ENCODE measurements at places on chromosomes 11 and 22. TPM values are rescaled to one million over a fixed set of nuclear protein-coding genes. Genes with fewer than 3 reads are reported as not detected.

GRCh38 chr11:45537614-45538013 is 127.8 kb downstream of the CHST1 start:
- H3K27me3 ChIP-seq = no peaks in the 10 kb centered on the region
- H3K4me3 ChIP-seq = no peak overlapping the region
- H3K36me3 ChIP-seq = no peaks in the 10 kb centered on the region
- no peaks in the 10 kb centered on the region for H3K4me1 ChIP-seq

DNA sequence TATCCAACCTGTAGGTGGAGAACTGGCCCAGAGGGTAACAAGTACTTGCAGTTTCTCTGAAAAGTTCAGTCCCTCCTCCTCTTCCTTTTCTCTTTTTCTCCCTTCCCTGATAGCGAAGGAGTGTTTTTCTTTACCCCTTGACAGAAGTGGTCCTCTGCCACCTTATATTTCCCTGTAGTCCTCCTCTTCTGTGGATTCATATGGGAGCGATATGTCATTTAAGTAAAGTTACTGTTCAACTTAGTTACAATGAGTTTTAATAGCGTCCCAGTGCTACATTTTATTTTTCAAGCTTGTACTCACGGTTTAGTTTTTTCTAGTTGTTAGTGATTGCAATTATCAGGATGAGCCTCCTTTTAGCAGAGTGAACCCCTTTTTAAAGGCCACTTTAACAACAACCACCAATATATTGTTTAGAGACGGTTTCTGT is 1.4 kb downstream of the PCF11 start:
- H3K4me1 ChIP-seq = peaks cover 23% of the 10 kb centered on the region
- DNase-seq = no peak
- H3K4me3 ChIP-seq = peak overlapping the region; percentile 66
- H3K36me3 ChIP-seq = no peaks in the 10 kb centered on the region
- peak overlapping the region; percentile 100 for H3K27ac ChIP-seq

DNA sequence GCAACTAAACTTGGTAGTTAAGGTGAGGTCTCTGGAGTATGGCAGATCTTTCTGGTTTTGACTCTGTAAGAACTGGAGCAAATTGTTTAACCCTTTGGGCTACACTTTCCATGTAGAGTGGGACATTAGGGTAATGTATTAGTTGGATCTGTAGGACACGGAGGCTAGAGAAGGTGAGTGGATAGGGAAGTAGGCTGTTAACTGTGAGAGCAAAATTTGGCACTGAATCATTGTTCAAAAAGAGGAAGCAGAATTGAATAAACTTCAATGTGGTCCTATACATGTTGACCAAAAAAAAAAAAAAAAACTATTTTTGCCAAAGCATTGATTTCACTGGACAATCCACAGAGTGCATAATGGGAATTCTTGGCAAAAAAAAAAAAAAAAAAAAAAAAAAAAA is 370.2 kb upstream of the CHORDC1 start:
- H3K4me1 ChIP-seq = no peaks in the 10 kb centered on the region
- no peaks in the 10 kb centered on the region for H3K36me3 ChIP-seq
- no peak overlapping the region for H3K27ac ChIP-seq
- no peak overlapping the region for H3K4me3 ChIP-seq

DNA sequence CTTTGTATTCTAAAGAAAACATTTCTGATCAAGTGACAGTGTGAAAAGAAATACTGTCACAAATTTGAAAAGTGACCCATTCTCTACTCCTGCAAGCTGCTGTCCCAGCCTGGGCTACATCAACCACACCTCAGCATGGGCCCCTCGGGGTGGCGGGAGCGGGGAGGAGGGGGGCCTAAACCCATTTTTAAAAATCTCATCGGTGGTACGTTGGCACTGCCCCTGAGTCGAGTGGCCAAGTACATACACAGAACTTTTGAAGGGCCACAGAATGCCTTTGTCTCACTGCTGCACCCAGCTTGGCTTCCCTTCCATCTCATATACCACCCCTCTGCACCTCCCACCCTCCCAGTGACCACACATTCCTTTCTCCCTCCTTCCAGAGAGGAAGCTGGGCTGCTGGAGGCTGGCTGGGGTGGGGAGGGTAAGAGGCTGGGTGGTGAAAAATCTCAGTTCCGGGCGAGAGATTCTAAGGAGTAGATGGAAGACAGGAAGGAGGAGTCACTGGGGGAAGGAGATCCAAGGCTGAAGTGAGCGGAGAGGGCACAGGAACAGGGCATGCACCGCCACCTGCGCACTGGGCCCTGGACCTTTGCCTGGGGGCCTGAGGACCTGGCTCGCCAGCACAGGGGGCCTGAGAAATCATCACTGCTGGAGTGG is 21.1 kb downstream of the FXYD6 start:
- no peak overlapping the region for H3K4me3 ChIP-seq
- no peaks in the 10 kb centered on the region for H3K36me3 ChIP-seq
- DNase-seq = no peak
- no peaks in the 10 kb centered on the region for H3K4me1 ChIP-seq
- no peaks in the 10 kb centered on the region for H3K27me3 ChIP-seq

DNA sequence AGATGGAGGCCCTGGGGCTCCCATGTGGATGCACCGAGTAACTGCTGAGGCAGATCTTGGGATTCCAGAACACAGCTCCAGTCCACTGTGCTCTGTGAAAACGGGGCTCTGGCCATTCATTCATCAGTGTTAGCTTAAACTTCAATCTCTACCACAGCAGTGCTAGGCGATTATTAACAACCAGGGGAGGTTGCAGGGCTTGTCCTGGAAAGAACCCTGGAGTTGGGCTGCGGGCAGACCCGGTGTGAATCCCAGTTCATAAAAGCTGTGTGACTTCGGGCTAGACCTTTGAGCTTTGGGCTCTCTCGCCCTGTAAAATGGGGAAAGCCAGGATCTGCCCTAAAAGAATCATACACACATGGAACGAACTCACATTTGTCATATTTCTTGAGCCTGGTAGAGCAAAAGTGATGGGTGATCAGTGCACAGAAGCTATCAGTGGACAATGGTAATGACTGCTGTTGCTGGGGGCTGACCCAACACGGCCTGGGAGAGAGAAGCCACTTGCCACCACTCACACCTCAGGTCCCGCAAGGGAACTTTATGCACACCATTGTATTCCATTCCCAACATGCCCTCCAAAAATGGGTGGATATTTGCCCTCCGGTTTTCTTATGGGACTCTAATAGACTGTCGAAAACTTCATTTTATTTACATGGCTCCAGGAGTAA is 15.6 kb upstream of the CRYBB3 start:
- no peak overlapping the region for H3K27ac ChIP-seq
- peaks cover 6% of the 10 kb centered on the region for H3K36me3 ChIP-seq
- DNase-seq = no peak

- H3K36me3 ChIP-seq = no peaks in the 10 kb centered on the region
- H3K4me1 ChIP-seq = no peaks in the 10 kb centered on the region
- H3K27ac ChIP-seq = no peak overlapping the region
- H3K4me3 ChIP-seq = no peak overlapping the region
Measured at GRCh38 chr11:110782616-110783015, 70.4 kb upstream of the ARHGAP20 start.

GRCh38 chr11:35138606-35138942 is 397 bp upstream of the CD44 start:
- peak overlapping the region; percentile 92 for H3K4me3 ChIP-seq
- DNase-seq = no peak
- no peaks in the 10 kb centered on the region for H3K27me3 ChIP-seq
- H3K4me1 ChIP-seq = peaks cover 11% of the 10 kb centered on the region
- H3K36me3 ChIP-seq = no peaks in the 10 kb centered on the region

DNA sequence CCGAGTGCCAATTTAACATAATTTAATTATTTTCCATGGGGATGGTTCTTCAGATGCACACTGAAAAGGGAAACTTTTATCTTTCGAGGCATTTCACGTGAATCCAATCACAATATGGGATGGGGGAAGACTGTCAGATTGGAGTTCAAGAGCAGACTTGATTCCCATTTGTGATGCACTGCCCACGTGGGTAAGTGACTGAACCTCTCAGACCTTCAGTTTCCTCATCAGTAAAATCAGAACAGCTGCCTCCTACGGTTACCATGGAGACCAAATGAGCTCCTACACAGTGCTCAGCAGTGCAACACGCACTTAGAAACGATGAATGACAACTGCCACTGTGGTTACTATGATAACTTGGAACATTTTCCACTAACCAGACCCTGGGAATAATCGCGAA is 21.7 kb downstream of the KIAA0930 start:
- no peak overlapping the region for H3K27ac ChIP-seq
- H3K36me3 ChIP-seq = no peaks in the 10 kb centered on the region
- H3K4me3 ChIP-seq = no peak overlapping the region
- H3K4me1 ChIP-seq = no peaks in the 10 kb centered on the region
- no peaks in the 10 kb centered on the region for H3K27me3 ChIP-seq
- no peak for DNase-seq

- H3K27ac ChIP-seq = peak overlapping the region; percentile 83
- peak overlapping the region; percentile 8 for H3K4me3 ChIP-seq
Measured at GRCh38 chr11:57778318-57779037, 16.9 kb downstream of the CTNND1 start.

GRCh38 chr22:33569018-33569417 is 351.3 kb downstream of the LARGE1 start:
- no peaks in the 10 kb centered on the region for H3K27me3 ChIP-seq
- H3K27ac ChIP-seq = no peak overlapping the region
- no peak for DNase-seq
- H3K4me1 ChIP-seq = peaks cover 5% of the 10 kb centered on the region
- no peaks in the 10 kb centered on the region for H3K36me3 ChIP-seq

- no peaks in the 10 kb centered on the region for H3K4me1 ChIP-seq
- DNase-seq = peak; percentile 26
- H3K27me3 ChIP-seq = no peaks in the 10 kb centered on the region
- H3K36me3 ChIP-seq = no peaks in the 10 kb centered on the region
- no peak overlapping the region for H3K27ac ChIP-seq
Measured at GRCh38 chr22:43789452-43789851, 22.7 kb downstream of the EFCAB6 start.

GRCh38 chr11:3220521-3221407 is 2.2 kb upstream of the MRGPRG start:
- H3K27ac ChIP-seq = no peak overlapping the region
- H3K4me3 ChIP-seq = no peak overlapping the region
- peaks cover 5% of the 10 kb centered on the region for H3K27me3 ChIP-seq
- no peaks in the 10 kb centered on the region for H3K4me1 ChIP-seq

DNA sequence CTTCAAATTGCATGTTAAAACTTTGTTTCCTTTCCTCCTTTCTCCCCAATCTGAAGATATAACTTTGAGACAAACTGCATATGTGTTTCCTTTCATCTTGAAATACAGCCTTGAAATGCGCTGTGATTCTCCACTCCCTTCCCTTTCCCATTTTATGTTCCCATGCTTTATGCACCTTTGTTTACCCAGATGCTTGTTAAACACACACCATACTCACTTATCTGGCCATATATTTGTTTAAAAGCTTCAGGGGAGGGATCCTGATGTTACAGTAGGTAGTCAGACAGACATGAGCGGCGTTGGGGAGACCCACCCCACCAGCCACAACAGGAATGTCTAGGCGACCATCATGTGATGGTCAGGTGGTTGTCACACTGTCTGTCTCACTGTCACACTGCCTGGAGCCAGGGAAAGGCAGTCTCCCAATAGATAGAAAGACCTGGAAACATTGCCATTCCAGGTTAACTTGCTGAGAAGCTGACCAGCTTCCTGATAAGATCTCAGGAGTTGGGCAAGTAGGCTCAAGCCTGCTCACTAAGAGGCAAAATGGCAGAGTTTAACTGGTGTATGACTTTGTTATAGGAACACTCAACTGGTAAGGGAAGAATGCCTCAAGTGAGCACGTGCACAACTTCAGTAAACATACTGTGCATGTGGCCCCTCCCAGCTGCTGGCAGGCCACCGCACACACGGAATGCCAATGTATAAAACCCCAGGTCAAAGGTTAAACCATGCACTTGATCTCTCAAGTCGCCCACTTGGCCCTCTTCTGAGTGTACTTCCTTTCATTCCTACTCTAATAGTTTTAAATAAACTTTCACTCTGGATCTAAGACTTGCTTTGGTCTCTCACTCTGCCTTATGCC is 23.5 kb upstream of the MSANTD2 start:
- H3K4me1 ChIP-seq = no peaks in the 10 kb centered on the region
- no peaks in the 10 kb centered on the region for H3K36me3 ChIP-seq
- H3K27me3 ChIP-seq = no peaks in the 10 kb centered on the region
- H3K4me3 ChIP-seq = no peak overlapping the region
- H3K27ac ChIP-seq = no peak overlapping the region
- no peak for DNase-seq

- no peaks in the 10 kb centered on the region for H3K36me3 ChIP-seq
- peak overlapping the region; percentile 31 for H3K27ac ChIP-seq
- no peak for DNase-seq
- no peaks in the 10 kb centered on the region for H3K27me3 ChIP-seq
- H3K4me1 ChIP-seq = no peaks in the 10 kb centered on the region
- no peak overlapping the region for H3K4me3 ChIP-seq
Measured at GRCh38 chr22:32644252-32645100, 157.0 kb upstream of the TIMP3 start.

DNA sequence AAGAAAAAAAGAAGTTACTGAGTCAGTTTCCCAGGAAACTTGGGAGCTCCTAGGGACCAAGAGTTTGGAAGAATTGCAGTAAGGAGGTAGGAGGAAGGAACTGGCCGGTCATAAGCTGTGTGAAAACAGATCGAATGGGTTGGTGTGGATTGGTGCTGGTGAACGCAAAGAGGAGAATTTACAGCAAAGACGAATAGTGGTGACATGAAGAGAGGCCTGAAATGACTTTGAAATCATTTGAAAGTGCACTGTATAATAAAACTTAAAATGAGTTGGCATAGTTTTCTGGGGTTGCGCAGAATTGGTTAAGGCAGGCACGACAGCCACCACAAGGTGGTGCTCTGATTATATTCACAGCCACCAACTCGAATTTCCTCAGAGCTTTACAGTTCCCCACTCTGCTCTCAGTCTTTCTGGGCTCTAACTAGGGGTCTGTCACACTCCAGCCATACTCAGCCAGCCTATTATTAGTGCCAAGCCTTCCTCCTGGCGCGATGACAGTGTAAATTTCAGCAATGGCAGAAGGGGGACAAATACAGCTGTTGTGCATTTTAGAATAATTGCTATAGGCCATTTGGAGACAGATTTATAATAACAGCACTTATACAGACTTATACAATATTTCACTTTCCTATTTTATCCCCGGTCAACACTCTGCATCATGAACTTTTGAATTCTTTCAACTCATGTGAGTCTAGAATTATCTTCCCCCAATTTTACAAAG is 8.3 kb upstream of the HTR3B start:
- no peak for DNase-seq
- H3K4me3 ChIP-seq = no peak overlapping the region
- H3K4me1 ChIP-seq = no peaks in the 10 kb centered on the region
- no peaks in the 10 kb centered on the region for H3K27me3 ChIP-seq
- H3K36me3 ChIP-seq = no peaks in the 10 kb centered on the region

GRCh38 chr11:93756748-93757147 is 15.3 kb downstream of the C11orf54 start:
- H3K4me3 ChIP-seq = no peak overlapping the region
- no peak overlapping the region for H3K27ac ChIP-seq
- DNase-seq = no peak
- H3K4me1 ChIP-seq = no peaks in the 10 kb centered on the region

GRCh38 chr11:11363674-11364073 is 10.6 kb upstream of the CSNK2A3 start:
- no peaks in the 10 kb centered on the region for H3K4me1 ChIP-seq
- H3K27ac ChIP-seq = no peak overlapping the region
- H3K4me3 ChIP-seq = no peak overlapping the region
- H3K27me3 ChIP-seq = no peaks in the 10 kb centered on the region
- DNase-seq = no peak

Gene TMEM191B
- total RNA-seq = not detected

Gene OR8G5
- total RNA-seq = not detected

Gene MS4A2
- 0.81 TPM for total RNA-seq

Gene TEX12
- not detected for total RNA-seq

Gene TRIM48
- total RNA-seq = not detected

Gene SLC6A5
- not detected for total RNA-seq

Gene RTN4RL2
- total RNA-seq = 2.7 TPM

Gene NECTIN1
- total RNA-seq = 22.7 TPM

Gene FOLH1
- not detected for total RNA-seq

Gene AGBL2
- total RNA-seq = 1.3 TPM

Gene OR51G1
- not detected for total RNA-seq

Gene ZP1
- total RNA-seq = not detected

Gene VPREB1
- total RNA-seq = not detected
